Stimulated activated CD4-positive, alpha-beta T cell treated with anti-CD3 and anti-CD28 coated beads, Interleukin-1b, Interleukin-23, amount 100 ng/mL, for 1 hour (primary cell): ENCODE measurements at places on chromosomes 2 and 18.

- DNase-seq = no peak
These were observed 1386.0 kb upstream of the CELF4 start for GRCh38 chr18:38951633-38952032.

DNA sequence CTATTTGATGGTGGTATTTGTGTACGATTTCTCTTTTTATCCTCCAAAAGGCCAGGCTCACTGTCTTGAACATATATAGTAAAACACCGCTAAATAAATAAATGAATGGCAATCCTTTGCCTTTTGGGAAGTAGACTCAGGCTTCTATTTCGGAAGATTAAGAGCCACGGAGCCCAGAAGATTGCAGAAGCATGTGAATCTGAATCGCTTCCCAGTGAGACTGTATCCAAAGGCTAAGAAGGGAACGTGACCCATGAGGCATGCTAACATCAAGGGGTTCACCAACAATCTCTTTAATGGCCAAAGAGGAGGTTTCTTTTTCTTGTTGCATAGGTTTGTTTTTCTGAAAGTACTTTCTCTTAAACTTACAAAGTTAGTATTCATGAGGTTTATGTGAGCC is 70.0 kb upstream of the DNMT3A start:
- no peak for DNase-seq

DNA sequence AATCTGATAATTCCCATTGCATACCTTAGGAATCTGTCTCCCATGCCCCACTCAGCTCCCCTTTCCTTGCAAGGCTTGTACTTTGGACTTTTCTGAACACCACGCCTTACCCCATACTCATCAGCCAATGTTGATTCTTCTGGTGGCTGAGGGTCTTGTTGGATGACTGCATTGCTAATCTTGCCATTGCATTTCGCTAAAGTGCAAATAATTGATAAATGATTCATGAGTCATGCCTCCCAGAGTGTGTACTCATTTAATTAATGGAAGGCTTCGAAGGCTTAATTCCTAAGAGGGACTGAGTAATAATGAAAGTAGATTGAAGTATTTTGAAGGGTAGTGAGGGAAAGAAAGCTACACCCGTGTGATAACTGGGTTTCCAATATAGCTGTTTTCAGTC is 28.0 kb upstream of the PPP1R1C start:
- no peak for DNase-seq

- no peak for DNase-seq
These were observed 888 bp downstream of the VAMP5 start for GRCh38 chr2:85584857-85585780.

GRCh38 chr2:128636802-128637147 is 318.1 kb upstream of the HS6ST1 start:
- DNase-seq = no peak
